ENCODE measurements at places on chromosomes 11 and 22.

DNA sequence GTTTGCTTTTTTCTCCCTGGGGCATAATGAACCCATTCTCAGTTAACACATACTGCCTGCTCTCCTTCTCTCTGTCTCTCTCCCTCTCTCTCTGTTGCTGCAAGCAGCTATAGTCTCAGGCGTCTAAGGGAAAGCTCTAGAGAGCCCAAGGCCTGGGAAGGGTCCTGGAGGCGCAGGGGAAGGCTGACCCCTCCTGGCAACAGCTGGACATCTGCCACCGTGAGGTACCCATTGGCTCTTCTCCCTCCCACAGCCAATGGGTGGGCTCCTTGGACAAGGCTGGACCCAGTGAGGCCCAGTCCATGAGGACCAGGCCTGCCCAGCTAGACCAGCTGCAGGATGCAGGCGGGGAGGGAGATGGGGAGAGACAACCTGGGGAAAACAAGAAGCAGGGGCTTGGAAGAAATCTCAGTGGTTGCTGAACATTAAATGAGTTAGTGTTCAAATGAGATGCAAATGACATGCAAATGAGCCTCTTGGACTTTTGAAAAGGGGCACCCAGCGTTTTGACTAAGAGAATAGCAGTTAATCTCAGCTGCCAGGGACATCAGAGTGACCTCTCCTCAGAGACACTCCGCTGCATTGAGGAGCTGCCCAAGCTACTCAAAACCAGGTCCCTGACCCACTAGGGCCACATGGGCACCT, 349.7 kb downstream of the BUD13 start:
- DNase-seq, result no peak

GRCh38 chr11:81987829-81988472, 745.7 kb downstream of the FAM181B start:
- no peak for DNase-seq

GRCh38 chr11:64535811-64536210, 55.2 kb upstream of the SLC22A12 start:
- DNase-seq, result no peak

GRCh38 chr11:47411884-47412746, 3.7 kb downstream of the SLC39A13 start:
- no peak for DNase-seq

GRCh38 chr11:71252269-71252769, at the start of gene SHANK2:
TSS of gene SHANK2 (minus strand) at chr11:71252577. CDS start at chr11:71147326, 105,251 bp downstream.
- DNase-seq, result no peak

GRCh38 chr22:38133331-38133730, 22.8 kb upstream of the BAIAP2L2 start:
- peak; percentile 27 for DNase-seq

DNA sequence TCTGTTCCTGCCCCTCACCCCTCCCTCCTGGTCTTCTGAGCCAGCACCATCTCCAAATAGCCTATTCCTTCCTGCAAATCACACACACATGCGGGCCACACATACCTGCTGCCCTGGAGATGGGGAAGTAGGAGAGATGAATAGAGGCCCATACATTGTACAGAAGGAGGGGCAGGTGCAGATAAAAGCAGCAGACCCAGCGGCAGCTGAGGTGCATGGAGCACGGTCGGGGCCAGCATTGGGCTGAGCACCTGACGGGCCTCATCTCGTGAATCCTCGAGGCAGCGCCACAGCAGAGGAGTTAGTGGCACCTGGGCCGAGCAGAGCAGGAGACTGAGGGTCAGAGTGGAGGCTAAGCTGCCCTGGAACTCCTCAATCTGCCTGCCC, 941.8 kb downstream of the BRD1 start:
- DNase-seq, result no peak

DNA sequence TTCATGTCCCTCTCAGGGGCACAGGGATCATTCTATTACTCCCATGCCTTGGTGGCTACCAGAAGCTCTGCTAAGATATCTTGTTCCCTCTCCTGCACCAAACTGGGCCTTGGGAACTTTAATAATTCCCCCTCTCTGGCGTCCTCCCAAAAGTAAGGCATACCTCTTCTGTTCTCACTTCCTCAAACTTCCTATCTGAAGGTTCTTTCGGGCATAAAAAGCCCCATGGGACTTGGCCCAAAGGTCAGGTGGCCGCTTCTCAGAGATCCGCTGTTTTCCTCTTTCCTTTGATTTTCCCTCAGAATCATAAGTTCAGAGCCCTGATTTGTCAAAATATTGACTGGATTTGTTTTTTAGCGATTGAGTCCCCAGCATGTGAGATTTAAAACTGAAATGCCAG, 13.0 kb downstream of the POLD3 start:
- DNase-seq, result no peak

DNA sequence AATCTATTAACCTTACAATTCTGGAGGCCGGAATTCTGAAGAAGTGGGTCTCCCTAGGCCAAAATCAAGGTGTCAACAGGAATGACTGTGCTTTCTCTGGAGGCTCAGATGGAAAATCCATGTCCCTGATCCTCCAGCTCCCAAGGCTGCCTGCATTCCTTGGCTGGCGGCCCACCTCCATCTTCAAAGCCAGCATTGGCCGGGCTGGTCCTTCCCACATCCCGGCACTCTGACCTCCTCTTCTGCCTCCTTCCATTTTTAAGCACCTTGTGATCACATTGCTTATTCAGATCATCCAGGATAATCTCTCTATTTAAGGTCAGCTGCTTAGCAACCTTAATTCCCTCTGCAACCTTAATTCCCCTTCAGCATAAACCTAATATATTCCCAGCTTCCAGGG, 22.7 kb upstream of the CTSD start:
- DNase-seq, result no peak

GRCh38 chr11:58647866-58648265, 25.4 kb downstream of the CNTF start:
- DNase-seq, result no peak

DNA sequence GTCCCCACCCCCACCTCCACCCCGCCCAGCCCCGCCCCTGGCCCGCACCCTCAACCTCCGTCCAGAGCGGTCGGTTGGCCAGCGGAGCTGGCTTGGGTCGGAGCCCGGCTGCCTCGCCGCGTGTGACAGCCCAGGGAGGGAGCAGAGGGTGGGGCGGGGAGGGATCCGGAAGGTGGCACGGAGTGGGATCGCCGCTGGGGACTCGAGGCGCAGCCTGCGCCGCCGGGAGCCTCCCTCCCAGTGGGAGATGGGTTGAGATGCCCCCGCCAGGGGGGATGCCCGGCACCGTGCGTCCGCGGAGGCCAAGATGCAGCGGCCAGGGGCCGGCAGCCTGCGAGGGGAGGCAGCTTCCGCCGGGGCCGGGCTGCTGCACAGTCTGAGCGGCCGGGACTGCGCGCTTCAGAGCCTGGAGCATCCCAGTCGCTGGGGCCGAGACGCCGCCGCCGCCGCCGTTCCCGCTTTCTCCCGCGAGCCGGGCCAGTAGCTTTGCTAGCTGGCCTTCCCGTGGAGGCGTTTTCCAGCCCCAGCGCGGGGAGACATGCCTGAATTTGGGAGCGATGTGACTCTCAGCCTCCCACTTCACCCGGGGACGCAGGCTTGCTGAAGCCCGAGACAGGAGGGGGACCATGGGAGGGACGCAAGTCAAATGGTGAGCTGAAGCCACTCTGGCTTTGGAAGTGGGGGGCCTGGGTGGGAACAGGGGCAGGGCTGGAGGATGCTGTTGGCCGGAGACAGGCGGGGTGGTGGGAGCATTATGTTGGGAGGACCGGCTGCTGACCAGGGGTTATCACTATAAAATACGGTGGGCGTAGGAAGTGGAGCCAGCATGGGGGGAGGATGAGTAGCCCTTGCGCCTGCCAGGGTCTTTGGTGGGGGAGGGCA, 40.2 kb downstream of the DIXDC1 start:
- peak; percentile 77 for DNase-seq

GRCh38 chr11:9688716-9689511, 25.0 kb downstream of the SWAP70 start:
- DNase-seq, result no peak

DNA sequence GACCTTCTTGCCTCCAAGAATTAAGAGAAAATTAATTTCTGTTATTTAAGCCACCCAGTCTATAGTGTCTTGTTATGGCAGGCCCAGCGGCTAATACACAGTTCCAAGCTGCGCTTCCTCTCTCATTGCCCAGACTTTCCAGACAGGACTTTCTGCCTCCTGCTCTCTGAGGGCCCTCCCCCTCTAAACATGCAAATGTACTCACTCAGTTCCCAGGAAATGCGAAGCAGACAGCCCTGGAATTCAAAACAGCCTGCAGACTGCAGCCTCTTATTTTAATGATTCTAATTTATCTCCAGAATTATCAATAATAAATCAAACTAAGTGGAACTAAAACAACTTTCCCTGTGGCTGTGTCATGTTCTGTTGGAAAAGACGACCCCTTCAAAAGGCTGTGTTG, 115.5 kb upstream of the ISX start:
- DNase-seq, result no peak

DNA sequence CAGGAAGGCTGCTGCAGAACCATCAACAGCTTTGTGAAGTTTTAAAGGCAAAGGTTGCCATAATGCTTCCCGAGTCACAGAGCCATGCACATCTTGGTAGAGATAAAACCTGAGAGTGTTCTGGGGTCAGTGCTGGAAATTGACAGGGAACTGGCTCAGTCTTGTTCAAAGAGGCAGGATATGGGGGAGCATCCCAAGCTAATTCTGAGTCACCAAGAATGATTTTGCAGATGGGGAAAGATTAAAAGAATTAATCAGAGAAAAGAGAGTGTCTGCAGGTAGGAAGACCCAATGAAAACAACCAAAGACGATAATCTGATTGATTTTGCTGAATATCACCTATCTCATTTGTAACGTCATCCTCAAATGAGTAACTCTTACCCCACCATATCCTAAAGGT, 99.9 kb upstream of the CD44 start:
- DNase-seq, result no peak

DNA sequence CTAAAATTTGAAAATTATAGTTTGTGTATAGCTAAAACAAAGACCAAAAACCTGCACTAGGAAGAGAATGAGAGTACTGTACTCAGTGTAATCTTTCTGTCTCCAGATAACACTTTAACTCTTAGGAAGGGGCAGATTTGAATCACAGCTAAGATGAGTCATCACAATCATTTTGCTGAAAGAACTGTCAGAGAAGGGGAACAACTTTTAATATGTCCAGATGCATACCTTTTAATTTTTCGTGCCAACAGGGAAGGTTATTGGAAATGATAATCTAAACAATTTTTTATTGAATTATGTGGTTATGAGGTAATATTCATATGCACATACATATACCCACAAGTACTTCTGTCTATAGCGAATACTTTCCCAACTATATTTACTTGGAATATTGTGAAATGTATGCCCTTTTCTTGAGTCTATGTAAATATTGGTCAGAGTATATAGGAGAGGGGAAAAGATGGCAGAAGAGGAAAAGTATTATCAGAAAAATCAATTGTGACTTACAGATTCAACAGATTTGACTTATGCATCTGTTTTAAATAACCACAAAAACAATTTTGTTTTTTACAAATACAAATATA, 51.1 kb upstream of the MUC15 start:
- DNase-seq, result no peak

DNA sequence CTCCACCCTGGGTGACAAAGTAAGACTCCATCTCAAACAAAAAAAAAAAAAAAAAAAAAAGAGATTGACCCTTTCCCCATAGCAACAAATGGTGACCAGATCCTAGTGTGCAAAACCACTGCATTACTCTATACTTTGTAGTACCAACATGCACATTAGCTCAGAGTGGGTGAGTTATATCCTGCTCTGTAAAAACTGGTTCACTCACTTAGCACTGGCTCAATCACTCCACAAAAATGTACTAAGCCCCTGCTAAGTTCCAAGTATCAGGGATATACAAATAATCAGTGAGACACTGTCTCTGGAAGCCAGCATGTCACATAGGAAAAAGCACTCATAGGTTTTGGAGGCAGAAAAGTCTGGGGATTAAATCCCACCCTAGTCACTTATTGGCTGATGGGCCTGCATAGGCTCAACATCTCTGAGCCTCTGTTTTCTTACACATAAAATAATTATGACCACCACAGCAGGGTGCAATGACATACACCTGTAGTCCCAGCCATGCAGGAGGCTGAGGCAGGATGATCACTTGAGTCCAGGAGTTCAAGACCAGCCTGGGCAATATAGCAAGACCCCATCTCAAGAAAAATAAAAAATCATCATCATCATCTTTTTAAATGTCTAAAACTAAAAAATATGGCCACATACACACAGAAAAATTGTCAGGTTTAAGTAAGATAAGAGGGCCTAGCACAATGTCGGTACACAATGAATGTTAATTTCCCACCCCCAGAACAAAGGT, 11.9 kb downstream of the FAM168A start:
- no peak for DNase-seq

DNA sequence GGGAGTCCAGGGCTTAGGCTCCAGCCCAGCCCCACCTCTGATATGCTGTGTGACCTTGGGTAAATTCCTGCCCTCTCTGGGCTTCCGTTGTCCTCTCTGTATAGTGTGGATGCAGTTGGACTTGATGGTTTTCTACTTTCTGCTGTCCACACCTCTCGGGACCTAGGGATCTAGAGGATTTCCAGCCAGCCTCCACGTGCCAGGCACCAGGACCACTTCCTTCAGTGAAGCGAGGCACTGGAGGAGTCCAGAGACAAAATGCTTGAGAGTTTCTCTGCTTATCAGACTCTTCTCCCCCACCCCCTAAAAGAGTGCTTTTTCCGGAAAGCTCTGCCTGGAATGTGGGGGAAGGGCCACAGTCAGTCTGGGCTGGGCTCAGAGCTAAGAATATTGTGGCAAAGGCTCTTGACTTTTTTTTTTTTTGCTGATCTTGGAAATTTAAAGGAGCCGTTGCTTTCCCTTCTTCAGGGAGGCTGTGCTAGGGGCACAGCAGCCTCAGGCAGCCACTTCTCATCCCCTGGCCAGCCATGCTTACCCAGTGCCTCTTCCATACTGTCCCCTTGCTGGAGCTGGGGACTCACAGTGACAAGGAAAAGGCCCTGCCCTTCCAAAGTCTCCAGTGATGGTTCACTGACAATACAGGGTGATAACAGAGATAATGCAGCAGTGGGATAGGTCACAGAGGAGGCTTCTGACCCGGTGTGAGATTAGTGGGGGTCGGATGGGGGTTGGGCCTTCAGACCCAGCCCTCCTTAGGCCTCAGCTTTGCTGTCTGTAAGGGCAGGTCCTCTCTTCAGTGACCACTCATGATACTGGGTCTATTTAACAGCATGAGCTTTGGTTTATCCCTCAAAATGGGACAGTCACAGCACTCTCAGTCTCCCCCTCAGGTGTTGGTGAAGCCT, 2.9 kb upstream of the SERPINH1 start:
- DNase-seq, result peak; percentile 80

- no peak for DNase-seq
These were observed 886 bp upstream of the NIPSNAP1 start for GRCh38 chr22:29581799-29582198.

GRCh38 chr22:35116817-35117216, 50.9 kb downstream of the ISX start:
- no peak for DNase-seq

DNA sequence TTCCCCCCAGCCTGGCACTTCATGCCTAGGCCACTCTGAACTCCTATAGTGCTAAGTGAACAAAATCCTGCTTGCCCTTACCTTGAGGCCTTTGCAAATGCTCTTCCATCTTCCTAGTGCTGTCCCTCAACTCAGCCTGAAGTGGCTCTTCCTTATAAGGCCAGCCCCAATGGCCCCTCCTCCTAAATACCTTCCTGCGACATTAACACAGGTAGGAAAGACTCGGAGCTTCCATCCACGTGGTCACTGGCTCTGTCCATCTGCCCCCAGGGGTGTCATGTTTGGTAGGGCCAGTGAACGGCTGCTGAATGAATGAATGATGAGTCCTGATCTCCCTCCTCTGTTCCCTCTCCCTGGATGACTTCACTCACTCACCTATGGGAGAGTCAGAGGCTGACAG, 4.2 kb downstream of the PDE2A start:
- DNase-seq, result no peak

GRCh38 chr11:20459865-20460264, 72.3 kb downstream of the PRMT3 start:
- DNase-seq, result no peak

All from right forelimb (tissue), 1 donor.